ENCODE measurements at places on chromosomes 5 and 9.

GRCh38 chr5:150596826-150597225, 43.6 kb upstream of the SYNPO start:
- DNase-seq, result no peak

GRCh38 chr9:131851414-131851813, 111.5 kb upstream of the RAPGEF1 start:
- no peak for DNase-seq

DNA sequence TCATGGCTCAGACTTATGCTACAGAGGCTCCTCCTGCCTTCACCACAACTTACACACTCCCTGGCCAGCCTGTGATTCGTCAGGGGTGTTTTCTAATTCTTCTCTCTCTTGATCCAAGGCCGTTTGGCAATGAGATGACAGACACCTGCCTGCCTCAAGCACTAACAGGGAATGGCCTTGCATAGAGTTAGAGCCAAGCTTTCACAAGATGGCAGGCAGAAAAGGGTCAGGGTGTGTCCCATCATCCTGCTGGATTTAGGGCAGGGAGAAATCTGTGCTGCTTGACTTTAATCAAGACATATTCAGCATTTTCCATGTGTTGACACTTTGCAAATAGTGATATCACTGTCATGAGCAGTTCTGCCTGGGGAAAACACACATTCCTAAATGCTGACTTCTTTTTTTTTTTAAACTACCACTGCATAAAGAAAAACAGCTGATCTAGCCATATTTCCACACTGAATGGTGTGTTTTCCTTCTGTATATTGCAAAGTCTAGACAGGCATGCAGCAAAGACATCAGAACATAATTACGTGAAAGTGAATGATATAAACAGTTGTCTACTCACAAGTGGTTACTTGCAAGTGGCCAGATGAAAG, 95.0 kb upstream of the SLC25A48 start:
- peak; percentile 27 for DNase-seq

GRCh38 chr9:127742435-127743088, 7.5 kb upstream of the TOR2A start:
- peak; percentile 87 for DNase-seq

GRCh38 chr9:108300306-108301287, 555.2 kb downstream of the ACTL7B start:
- no peak for DNase-seq

- DNase-seq, result no peak
Observed at GRCh38 chr9:11064909-11065308, 452.1 kb upstream of the PTPRD start.

- no peak for DNase-seq
Observed at GRCh38 chr5:16666130-16666882, 49.5 kb upstream of the RETREG1 start.

DNA sequence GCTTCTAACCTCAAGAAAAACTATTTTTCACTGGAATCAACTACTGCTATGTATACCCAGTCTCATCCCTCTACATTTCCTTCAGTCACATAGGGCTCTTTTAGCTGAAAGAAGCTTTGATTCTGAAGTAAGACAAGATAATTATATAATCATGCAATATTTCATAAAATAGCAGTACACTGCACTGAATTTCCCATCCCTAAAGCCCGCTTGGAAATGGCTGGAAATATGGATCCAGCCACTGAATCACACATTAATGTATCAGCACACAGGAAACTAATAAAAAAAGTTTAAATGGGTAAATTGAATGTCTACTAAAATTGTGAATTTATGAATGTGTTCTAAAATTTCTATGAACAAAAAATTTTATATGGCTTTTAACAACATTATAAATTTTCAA, 808.7 kb downstream of the PTPRD start:
- no peak for DNase-seq

DNA sequence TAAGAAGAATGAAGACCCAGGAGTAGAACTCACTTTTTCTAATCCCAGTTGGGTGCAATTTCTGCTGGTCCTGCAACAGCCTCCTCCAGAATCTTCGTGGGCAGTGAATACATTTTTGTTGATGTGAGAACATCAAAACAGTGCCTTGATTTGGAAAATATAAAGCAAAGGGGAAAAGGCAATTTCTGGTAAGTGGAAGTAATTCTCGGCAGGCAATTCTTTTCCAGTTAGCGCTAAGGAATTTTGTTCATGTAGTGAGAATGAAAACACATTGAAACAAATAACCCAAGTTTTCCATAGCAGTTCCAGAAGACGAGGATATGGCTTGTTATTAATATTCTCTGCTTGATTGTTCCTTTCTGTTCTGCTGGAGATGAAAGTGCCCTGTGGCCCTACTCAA, 178.7 kb downstream of the SPATA31D1 start:
- DNase-seq, result no peak

GRCh38 chr9:109411798-109412352, 86.2 kb downstream of the PTPN3 start:
- DNase-seq, result peak; percentile 59

DNA sequence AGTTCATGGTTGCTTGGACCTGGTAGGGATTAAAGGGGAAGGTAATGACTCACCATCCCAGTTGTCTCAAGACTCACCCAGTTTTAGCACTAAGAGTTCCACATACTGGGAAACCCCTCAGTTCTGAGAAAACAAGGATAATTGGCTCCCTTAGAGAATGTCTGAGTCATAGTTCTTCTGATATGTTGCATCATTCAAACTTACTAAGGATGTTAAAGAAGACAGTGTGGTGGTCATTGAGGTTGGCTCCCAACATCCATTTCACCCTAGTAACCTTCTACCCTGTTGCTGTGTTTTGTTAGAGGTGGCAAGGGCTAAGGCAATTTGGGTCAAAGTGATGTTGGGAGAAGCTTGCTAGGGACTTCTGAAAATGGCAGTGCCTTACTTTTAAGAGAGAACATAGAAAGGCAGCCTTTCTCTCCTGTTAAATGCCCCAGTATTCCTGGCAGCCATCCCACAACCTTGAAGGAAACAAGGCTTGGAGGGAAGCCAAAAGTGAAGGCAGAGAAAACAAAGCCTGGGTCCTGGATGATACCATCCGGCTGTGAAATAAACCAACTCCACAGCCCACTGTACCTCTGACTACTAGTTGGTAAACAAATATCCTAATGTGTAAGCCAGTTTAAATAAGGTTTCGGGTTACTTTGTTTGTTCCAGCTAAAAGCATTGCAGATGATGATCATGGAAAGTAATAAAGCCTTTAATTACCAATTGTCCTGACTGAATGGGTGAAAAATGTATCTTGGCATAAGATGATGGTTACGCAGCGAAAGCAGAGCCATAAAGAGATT, 80.4 kb upstream of the ADAMTSL1 start:
- DNase-seq, result peak; percentile 93

DNA sequence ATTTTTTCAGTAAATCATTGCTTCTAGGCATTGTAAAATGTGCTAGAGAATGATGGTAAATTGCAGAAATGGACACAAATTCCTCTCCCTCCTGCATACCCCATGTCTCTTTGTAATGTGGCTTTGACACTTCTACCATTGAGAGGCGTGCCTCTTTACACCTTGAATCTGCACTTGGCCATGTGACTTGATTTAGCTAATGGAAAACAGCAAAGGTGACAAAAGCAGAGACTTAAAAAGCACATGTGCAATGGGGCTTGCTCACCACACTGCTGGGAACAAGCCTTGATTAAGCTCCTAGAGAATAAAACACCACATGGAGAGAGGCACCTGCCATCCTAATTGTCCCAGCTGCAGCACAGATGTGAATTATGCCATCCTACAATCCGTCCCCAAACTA, 69.9 kb upstream of the NAA35 start:
- no peak for DNase-seq

GRCh38 chr5:40260361-40260760, 419.4 kb upstream of the PTGER4 start:
- no peak for DNase-seq

GRCh38 chr9:4563105-4563504, 72.8 kb downstream of the SLC1A1 start:
- no peak for DNase-seq

GRCh38 chr9:91949946-91950664, at the start of gene ROR2:
ROR2 (minus strand) TSS chr9:91950228.
- peak; percentile 78 for DNase-seq

DNA sequence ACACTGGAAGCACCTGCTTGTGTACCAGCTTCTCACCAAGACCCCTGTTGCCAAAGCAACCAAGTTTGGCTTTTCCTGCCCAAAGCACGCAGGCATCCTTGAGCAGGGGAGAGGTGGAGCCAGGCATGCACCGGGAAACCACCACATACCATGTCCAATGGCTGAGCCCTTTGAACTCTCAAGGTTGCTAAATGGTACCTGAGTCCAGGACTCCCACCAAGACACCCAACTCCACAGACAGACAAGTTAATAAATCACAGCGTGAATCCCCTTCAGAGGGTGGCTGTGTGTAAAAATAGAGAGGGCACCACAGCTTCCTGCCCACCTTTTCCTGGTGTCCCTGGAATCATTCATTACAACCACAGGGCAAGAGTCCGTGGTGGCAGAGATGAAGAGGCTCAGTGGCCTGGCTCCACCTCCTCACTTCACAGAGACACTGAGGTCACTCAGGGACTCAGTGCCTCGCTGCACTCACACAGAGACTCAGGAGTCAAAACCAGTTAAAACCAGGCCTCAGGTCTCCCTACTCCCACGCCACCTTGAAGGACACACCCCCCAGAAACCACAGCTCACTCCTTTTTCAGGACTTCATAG, 143.7 kb downstream of the C5orf15 start:
- DNase-seq, result no peak

- no peak for DNase-seq
Observed at GRCh38 chr5:7068899-7069298, 327.0 kb upstream of the ADCY2 start.

DNA sequence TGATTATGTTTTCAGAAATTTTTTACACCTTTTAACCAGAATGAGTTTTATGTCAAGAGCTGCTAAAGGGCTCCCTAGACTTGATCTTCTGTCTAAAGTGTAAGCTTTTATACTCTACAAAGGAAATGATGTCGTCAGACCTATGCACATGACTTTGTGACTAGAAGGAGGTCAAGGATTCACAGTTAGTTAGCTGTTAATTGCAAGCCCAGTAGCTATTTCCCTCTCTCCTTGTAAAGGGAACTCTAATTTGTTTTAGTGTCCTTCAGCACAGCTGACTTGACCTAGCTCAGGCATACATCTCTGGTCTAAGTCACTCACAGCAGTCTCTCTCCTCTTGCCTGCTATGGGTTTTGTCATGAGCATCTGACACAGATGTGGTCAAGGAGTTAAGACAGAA, 173.5 kb upstream of the NREP start:
- DNase-seq, result no peak

DNA sequence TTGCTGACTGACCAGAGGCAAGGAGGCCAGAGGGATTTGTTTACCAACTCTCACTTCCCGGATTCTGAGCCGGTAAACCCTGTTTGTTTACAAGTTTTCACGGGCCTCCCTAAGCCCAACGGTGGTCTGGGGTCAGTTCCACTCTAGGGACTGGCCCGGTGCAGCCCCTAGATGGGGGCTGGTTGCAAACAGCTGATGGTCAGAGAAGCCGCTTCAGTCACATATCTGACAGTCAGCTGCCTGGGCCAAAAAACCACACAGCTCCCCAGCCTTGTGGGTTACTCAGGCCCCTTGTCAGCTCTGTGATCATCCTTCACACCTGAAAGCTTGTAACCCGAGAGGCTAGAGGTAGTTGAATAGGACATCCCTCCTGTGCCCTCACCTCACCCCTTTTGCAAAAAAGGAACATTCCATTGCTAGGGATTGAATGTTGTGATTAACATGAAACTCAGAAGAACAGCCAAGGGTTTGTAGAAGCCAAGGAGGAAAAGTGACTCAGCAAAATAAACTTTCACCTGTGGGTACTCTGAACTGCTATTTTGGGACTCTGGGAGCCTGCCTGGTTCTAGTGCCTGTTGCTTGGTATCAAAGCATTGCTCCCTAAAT, 40.4 kb downstream of the SAR1B start:
- peak; percentile 64 for DNase-seq

All from astrocyte of the hippocampus (primary cell).